ENCODE measurements at places on chromosomes 4 and X.

- DNase-seq, result no peak
These were observed 158.3 kb upstream of the SCML1 start for GRCh38 chrX:17579026-17579425.

DNA sequence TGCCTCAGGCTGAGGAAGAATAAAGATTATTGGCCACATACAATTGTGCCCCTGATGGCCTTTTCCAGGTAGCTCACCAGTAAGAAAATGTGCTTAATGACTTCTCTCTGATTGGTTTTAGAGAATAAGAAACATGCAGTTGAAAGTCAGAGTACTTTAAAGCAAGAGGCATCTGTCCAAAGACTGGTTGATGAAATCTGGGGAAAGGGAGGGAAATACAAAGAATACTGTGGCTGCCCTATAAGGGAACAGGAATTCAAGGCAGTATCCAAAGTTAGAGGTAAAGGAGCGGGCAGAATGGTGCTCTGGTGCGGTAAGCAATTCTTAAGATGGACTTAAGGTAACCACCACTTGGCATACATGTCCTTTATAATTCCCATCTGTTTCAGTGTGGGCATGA is 11.4 kb downstream of the PBDC1 start:
- DNase-seq, result no peak

DNA sequence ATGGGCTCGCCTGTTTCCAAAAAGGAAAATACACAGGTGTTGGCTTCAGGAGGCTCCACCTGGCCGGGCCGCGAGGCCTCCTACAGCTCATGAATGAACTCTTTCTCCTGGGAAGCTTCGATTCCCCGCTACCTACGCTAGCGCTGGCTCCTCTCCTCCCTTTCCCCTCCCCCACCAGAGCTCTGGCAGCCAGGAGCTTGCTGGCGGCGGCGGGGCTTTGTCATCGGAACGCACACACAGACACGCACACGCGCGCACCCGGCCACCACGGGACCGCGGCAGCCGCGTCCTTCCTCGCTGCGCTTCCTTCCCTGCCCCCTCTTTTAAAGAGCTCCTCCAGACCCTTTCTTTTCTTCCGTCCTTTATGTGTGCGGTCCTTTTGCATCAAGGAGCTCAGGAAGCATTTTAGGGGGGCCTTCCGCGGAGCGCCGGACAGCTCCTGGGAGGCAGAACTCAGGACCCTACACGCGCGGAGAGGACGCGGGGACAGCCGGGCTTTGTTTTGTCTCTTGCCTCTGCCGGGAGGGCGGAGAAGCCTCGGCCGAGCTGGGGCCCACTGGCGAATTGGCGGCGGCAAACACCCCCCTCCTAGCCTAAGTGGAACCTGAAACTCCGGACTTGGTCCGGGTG is 70.2 kb upstream of the BCOR start:
- no peak for DNase-seq

DNA sequence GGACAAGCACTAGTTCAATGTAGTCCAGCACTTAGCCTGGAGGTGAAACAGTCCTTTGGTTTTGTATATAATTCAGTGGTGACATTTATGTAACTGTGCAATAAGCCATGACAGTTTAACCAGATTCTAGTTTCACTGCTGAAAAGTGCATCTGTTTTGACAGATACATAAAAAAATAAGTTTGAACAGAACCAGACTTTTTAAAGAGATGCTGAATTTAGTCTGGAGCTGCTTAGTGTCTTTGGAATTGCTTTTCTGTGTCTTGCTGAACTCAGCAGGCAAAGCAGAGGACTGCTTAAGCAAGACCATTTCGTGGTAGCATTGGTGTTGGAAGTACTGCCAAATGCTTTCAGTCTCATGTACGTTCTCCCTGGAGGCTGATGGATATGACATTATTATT is 393.5 kb downstream of the MAPK10 start:
- no peak for DNase-seq

GRCh38 chr4:38982361-38983095 is 49.7 kb downstream of the TMEM156 start:
- no peak for DNase-seq

- DNase-seq, result no peak
These were observed 162.2 kb downstream of the DCHS2 start for GRCh38 chr4:154329268-154329868.

GRCh38 chr4:151771664-151772063 is 10.9 kb upstream of the GATB start:
- DNase-seq, result no peak

DNA sequence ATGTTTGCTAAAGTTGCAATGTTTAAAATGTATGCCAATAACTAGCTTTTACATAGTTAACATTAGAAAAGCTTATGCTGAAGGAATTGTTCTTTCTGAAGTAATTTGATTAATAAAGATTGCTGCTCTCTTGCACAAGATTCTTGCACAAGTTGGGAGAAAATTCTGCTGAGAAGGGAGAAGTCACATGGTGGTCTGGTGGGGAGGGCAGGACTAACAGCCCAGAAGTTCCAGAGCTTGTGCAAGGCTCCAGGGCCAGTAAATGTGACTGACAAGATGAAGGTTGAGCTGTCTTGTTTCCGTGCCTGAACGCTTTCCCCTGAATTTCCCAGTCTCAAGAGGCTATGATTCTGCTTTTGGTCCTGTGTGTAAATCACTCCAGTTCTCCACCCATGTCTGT is 112.9 kb upstream of the VCX start:
- DNase-seq, result no peak

- no peak for DNase-seq
These were observed 62.3 kb downstream of the GPC3 start for GRCh38 chrX:133923113-133923512.

DNA sequence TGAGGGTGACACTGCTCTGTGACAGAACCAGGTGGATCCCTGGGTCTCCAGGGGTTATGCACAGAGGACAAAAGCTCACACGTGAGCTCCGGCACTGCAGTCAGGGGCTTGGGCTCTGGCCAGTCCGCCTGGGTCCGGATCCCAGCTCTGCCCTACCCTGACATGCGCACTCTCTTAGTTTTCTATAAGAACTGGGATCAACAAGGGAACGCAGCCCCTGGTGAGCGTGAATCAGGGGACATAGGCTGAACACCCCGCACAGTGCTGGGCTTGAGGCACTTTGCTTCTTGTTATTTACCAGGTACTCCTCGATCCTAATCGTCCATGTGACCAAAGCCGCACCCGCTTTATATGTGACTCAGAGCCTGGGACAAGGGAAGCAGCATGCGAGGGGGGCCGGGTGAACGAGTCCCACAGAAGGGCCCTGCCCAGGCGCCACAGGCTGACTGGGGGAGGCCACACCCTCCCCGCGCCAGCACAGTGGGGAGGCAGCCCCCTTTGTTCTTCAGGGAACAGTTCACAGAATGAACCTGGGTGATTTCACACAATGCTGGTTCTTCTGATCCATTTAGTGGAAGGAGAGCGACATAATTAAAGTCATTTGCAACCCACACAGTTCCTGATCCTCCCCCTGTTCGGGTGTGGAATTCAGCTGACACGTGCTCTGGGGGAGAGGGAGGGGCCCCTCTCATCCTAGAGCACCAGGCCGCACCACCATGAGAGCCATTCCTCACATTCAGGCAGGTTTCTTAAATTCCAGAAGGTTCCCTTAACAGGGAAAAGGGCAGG is 55.5 kb downstream of the WFS1 start:
- no peak for DNase-seq

DNA sequence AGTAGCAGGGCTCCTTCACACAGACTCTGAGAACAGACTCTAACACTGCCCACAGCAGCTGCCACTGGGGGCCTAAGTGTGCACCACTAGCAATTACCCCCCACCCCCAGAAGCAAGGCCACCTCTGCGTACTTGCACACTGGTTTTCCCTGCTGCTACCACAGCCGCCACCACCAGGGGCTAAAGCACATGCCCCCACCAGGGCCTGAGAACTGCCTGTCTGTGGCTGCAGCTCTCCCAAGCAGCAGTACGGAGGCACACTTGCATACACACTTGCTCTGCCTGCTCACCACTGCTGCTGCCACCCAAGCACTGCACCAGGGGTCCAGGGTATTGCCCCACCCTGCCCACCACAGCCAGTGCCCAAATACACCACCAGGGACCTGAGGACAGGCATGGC is 59.6 kb downstream of the SCML2 start:
- DNase-seq, result no peak

DNA sequence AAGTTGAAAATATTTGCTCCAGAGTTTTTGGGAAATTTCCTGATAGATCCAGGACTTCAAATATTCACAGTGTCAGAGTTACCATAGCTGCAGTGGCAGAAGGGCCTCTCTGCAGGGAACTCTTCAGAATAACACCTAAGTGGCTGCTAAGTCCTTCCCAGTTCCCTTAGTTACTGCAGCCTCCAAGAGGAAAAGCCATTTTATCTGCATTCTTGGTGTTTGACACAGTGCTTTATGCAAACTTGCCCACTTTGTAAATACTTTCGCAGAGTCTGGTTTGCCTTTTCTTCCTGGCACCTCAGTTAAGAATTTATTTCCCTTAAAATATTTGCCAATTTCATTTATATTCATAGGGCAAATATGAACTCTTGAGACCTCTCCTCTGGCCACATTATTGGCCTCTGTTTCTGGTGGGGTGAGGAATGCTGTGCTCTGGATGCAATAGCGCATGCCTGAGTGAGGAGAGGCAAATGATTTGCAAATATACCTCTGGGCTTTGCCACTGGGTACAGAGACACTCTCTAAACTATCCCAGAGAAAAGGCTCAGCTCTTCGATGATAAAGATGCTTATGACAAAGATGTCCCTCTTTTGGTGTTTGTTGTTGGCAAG is 566.3 kb upstream of the NR3C2 start:
- no peak for DNase-seq

- no peak for DNase-seq
These were observed 234.8 kb downstream of the COL25A1 start for GRCh38 chr4:109067508-109068235.

DNA sequence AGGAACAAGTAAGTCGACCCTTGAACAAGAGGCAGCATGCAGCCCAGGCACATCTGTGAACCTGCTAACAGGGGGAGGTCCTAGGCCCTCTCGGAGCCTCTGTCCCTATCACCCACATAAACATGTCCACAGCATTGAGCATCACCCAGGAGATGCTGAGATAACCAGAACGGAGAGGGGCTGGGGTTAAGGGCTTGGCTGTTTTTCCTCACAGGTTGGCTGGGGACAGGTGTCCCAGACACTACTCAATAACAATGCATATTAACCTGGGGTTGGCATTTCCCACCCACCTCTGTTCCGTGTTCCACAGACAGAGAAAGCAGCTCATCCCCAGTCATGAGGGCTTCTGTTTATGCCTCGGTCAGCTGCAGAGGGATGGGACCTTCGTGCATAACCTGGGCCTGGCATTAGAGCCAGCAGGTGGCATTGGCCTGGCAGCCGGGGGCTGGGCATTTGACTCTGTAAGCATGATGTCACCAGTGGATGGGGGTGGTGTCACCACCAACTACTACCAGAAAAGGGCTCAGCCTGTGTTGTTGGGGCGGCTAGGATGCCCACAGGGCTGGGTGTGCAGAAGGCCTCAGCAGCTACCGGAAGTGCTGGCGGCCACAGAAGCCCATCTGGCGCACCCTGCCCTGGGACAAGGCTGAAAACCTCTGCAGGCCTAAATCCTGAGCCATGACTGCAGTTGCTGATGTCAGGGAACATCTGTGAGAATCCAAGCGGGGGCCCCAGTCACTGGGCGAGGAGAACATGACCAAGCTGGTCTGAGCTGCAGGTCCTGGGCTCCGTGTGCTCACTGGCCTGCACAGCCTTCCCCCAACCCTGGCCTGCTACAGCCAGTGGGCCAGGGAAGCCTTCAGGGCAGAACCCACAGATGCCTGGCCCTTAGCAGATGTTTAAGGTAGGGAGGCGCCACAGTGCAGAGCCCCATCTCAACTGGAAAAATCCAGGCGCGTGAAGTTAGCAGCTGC is 351.4 kb downstream of the NR3C2 start:
- DNase-seq, result no peak

DNA sequence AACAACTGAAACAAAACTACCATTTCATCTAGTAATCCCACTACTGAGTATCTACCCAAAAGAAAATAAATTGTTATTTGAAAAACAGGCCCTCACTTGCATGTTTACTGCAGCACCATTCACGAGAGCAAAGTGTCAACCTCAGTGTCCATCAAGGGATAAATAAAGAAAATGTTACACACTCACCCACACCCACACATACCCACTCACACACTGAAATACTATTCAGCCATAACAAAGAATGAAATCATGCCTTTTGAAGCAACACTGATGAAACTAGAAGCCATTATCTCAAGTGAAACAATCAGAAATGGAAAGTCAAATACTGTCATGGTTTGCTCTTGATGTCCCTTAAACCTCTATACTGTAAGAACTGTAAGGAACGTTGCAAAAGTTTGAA is 44.8 kb upstream of the CLNK start:
- DNase-seq, result no peak

DNA sequence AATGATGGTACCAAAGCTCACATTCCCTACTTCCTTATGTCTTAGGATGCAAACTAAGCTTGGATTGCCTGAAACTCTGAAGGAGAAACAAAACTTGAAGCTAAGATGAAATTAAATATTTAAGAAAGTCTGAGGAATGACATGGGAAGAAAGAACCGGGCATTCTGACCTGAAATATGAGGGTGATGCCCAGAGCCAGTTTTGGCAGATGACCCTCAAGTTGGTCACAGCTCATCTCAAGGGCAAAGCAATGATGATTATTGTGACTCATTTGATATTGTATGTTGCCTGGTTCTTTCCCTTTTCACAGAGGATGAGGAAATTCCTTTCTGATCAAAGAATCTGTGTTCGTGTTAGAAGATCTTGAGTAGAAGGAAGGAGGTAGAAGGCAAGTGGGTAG is 96.0 kb upstream of the NHS start:
- DNase-seq, result no peak

DNA sequence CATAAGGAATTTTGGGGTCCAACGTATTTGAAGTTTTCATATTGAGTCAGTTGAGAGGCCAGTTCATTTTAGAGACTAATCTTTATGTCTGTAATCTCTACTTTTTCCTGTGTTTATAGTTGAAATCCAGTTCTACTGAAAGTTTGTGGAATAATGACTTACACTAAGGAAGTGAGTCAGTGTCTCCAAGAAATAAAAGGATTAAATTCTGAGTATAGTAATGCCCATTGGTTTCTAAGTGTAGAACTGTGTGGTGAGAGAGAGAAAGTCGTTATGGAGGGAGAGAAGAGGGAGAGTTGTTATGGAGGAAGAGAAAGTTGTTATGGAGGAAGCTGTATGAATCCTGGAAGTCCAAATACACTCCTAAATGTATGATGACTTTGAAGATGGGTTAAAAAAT is 264.6 kb upstream of the HAND2 start:
- no peak for DNase-seq

DNA sequence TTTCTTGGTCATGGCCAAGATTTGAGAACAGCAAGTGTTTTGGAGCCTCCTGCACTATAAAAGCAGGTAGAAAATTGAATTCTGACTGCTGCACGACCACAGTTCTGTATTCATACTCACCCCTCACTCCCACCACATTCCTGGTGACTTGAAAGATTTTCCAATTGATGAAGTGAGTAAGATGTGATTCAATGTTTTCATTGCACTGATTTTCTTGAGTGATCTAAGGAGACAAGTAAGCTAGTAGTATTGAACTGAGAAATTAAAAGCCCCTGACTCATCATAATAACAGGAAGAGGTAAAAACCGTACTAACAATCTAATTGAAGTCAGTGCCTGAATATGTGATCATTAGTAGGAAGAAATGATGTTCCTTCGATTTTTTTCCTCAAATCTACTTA is 6.1 kb upstream of the SEC24D start:
- DNase-seq, result no peak
